Astrocyte (in vitro differentiated cells and primary cell): ENCODE measurements at places on chromosomes 7 and 10. TPM values are rescaled to one million over a fixed set of nuclear protein-coding genes. Genes with fewer than 3 reads are reported as not detected.
A peak's percentile ranks its signal among the peaks of the same experiment; 100 is the strongest.

Gene ANKRD30A
- total RNA-seq = not detected in 2 replicates

Gene H2BK1
- not detected in 2 replicates for total RNA-seq

Gene KLF14
- total RNA-seq = 0.07 TPM in 1 of 2 replicates, not detected in the other

Gene EFCAB10
- 0.38 and 0.52 TPM in 2 replicates for total RNA-seq

Gene PRR15
- total RNA-seq = 7.2 and 11.1 TPM in 2 replicates

Gene BLNK
- not detected in 2 replicates for total RNA-seq

Gene NRAP
- total RNA-seq = not detected in 2 replicates

Gene ADAM22
- 1.5 and 2.2 TPM in 2 replicates for total RNA-seq

Gene SPAG6
- total RNA-seq = not detected in 2 replicates

Gene GFRA1
- total RNA-seq = 12.7 and 24.2 TPM in 2 replicates

Gene KAZALD1
- 8.1 and 9.6 TPM in 2 replicates for total RNA-seq

- no peaks in the 10 kb centered on the region for H3K27me3 ChIP-seq
- H3K4me1 ChIP-seq = peaks cover 6% of the 10 kb centered on the region
- H3K36me3 ChIP-seq = no peaks in the 10 kb centered on the region
- DNase-seq = no peak
- H3K4me3 ChIP-seq = no peak overlapping the region
Observed at GRCh38 chr7:140877249-140877524, 47.5 kb downstream of the BRAF start.

DNA sequence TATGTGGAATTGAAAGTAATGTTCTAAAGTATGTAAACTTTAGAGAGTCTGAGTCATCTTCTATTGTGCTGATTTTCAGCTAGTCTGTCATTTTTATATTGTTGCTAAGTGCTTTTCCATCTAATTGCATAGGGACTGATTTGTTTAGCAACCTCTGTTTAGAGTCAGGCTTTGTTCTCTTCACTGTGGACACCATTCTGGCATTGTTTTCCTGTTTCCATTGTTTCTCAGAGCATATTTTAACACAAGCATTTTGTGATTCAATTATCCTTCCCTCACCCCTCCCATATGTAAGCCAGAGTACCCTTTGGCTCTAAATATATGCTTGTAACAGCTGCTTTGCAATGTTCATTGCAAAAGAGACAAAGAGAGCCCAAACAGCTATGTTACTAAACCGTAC is 748.4 kb upstream of the PHF14 start:
- H3K4me1 ChIP-seq = no peaks in the 10 kb centered on the region
- DNase-seq = peak; percentile 13
- H3K27me3 ChIP-seq = no peaks in the 10 kb centered on the region
- H3K27ac ChIP-seq = no peak overlapping the region
- H3K4me3 ChIP-seq = no peak overlapping the region

GRCh38 chr7:1931256-1931950 is 261.3 kb downstream of the ELFN1 start:
- peak; percentile 70 for DNase-seq
- H3K27ac ChIP-seq = peak overlapping the region; percentile 65
- H3K27me3 ChIP-seq = no peaks in the 10 kb centered on the region
- no peak overlapping the region for H3K4me3 ChIP-seq
- H3K4me1 ChIP-seq = peaks cover 9% of the 10 kb centered on the region

- H3K27ac ChIP-seq = no peak overlapping the region
- H3K27me3 ChIP-seq = no peaks in the 10 kb centered on the region
- no peak for DNase-seq
- no peak overlapping the region for H3K4me3 ChIP-seq
- no peaks in the 10 kb centered on the region for H3K36me3 ChIP-seq
Observed at GRCh38 chr10:80110986-80111385, 21.5 kb upstream of the PLAC9 start.

GRCh38 chr10:72126184-72126871 is 38.0 kb upstream of the SPOCK2 start:
- no peaks in the 10 kb centered on the region for H3K27me3 ChIP-seq
- H3K4me3 ChIP-seq = no peak overlapping the region
- peak; percentile 36 for DNase-seq

GRCh38 chr7:105614341-105614840 is 33.1 kb upstream of the EFCAB10 start:
- no peak overlapping the region for H3K4me3 ChIP-seq
- H3K27ac ChIP-seq = no peak overlapping the region
- H3K4me1 ChIP-seq = peaks cover 8% of the 10 kb centered on the region

GRCh38 chr10:94016727-94017714 is 23.3 kb downstream of the PLCE1 start:
- H3K4me3 ChIP-seq = no peak overlapping the region
- H3K4me1 ChIP-seq = peaks cover 14% of the 10 kb centered on the region
- DNase-seq = peak; percentile 56
- no peaks in the 10 kb centered on the region for H3K27me3 ChIP-seq

DNA sequence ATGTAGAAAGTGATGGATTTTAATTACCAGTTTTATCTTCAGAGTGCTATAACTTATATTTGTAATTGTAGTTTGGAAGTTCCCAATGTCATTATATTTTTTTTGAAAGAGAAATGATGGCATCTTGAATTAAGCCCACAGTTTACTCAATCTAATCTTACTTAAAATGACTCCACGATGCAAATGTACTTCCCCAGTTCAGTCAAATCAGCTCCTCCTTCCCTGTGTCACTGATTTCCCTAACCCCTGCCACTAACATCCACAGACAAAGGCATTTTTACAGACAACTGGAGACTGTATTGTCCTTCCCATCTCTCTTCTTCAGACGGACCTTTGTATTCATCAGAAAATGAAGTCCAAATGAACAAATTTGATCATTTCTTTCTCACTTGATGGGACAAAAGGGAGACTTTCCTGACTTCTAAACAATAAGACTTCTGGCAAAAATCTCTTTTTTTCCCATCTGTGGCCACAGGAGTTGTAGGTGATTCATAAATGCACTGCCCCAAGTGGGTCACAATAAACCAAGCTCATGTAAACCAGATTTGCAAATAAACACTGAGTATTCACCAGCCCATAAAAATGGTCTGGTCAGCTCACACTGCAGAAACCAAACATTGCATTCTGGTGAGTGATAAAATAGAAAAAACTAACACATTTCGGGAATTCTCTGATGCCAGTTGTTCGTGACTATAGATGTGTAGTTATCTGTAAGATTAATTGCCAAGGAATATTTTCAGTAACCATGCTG is 162.9 kb downstream of the FANK1 start:
- peak overlapping the region; percentile 100 for H3K27ac ChIP-seq
- peaks cover 7% of the 10 kb centered on the region for H3K36me3 ChIP-seq
- DNase-seq = peak; percentile 87
- no peak overlapping the region for H3K4me3 ChIP-seq
- H3K4me1 ChIP-seq = peaks cover 54% of the 10 kb centered on the region

- no peak for DNase-seq
- no peak overlapping the region for H3K27ac ChIP-seq
- no peak overlapping the region for H3K4me3 ChIP-seq
- H3K4me1 ChIP-seq = no peaks in the 10 kb centered on the region
- no peaks in the 10 kb centered on the region for H3K27me3 ChIP-seq
Observed at GRCh38 chr7:157651366-157652160, 314.8 kb downstream of the DNAJB6 start.

DNA sequence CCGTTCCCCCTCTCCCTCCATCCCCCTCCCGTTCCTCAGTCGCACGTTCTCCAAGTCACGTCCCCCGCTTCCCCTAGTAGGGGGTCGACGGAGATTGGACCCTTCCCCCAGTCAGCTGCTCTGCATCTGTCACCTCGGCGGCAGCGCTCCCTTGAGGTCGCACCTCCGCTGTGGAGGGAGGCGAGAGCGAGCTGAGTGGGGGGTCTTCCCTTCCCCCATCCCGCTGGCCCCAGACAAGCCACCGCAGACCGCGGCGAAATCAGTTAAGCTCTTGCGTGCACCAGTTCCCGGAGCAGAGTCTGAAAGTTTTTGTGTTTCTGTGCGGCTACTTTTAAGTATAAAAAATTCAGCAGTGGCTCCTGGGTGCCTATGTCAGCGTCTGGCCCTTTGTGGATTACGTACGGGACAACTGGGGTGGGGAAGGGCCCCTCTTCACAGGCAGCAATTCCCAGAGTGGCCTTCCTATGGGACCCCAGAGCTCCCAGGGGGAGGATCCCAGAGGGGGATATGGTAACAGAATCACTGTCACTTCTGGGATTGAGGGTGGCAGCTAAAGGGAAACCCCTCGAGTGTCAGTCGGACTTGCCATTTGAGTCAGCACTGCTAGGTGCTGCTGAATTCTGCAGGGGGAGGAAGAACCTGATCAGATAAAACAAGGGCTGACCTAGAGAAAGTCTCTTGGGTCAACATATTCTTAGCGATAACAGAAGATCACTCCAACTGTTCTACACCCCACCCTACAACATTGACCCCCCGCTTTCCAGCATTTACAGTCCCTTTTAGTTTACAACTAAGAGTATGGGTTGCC is 12.5 kb upstream of the DDIT4 start:
- peak; percentile 42 for DNase-seq
- no peaks in the 10 kb centered on the region for H3K36me3 ChIP-seq
- peaks cover 19% of the 10 kb centered on the region for H3K4me1 ChIP-seq

DNA sequence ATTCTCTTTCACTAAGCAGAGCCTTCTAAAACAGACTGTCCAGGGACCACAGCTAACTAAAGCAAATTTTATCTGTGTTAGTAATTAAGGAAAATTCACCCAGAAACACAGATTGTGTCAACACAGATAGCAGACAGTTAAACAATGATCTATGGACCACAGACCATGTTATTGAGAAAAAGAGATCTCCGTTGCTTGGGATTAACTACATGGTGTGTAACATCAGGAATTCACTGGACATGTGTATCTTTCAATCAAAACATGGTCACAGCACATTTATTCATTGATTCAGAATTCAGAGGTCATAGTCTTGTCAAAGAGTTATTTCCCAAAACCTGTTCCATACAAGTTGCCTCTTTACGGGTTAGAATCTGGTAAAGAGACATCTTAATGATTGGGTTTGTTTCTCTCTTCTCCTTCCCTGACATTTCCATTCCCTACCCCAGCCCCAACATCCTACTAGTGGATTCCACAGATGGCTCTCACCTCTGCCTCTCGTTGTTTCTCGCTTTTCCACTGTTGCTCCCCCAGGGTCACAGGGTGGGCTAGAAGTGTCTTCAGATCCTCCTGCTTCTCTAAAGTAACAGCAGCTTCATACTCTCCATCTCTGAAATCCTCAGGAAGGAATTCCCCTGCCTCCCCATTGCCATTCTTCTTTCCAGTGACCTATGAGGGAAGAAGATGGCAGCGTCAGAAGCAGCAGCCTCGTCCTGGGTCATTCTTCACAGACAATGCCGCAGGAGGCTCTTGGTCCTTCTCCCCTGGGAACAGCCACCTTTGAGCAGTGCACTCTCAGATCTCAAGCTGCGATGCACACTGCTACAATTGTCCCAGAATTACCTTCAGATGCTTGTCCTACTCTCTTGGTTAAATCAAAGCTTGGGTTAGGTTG is 958 bp downstream of the ANKRD1 start:
- peak overlapping the region; percentile 58 for H3K4me3 ChIP-seq
- peaks cover 16% of the 10 kb centered on the region for H3K4me1 ChIP-seq
- H3K27ac ChIP-seq = peak overlapping the region; percentile 71
- H3K36me3 ChIP-seq = peaks cover 3% of the 10 kb centered on the region
- H3K27me3 ChIP-seq = no peaks in the 10 kb centered on the region

DNA sequence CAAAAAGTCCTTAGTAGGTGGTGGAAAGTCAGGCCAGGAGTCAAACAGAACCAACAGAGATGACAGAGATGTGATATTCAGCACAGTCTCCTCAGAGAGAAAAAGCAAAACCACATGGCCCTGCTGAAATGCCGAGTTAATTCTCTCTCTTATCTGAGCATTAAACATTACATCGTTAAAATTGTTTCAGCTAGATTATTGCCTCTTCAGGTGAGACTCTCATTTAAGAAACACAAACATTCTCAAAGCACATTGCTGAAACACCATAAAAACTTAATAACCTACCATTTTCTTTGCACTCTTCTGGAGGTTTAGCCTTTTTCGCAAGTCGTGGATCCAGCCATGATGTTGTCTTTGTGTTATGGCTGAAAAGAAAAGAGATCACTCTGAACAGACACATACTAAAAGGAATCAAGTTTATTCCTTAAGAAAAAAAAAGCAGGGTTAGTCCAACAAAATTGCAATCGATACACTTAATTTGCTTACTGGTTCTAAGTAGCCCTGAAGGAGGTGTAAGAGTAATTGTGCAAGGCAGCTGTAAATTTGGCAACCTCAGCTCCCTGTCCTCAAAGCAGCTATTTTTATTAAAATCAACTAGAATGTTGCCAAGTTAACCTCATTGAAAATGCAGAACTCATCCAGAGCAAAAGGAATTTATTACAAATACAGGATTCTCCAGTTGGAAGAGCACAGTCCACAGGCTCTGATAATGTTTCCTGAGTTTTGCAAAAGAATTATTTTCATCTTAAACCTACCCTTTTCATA is 691.1 kb downstream of the PHTF2 start:
- H3K4me1 ChIP-seq = no peaks in the 10 kb centered on the region
- H3K27ac ChIP-seq = no peak overlapping the region
- DNase-seq = peak; percentile 31
- no peaks in the 10 kb centered on the region for H3K36me3 ChIP-seq
- H3K4me3 ChIP-seq = peak overlapping the region; percentile 2

GRCh38 chr7:54860003-54860775 is 101.2 kb upstream of the SEC61G start:
- DNase-seq = no peak
- H3K36me3 ChIP-seq = no peaks in the 10 kb centered on the region
- H3K4me1 ChIP-seq = peaks cover 10% of the 10 kb centered on the region

DNA sequence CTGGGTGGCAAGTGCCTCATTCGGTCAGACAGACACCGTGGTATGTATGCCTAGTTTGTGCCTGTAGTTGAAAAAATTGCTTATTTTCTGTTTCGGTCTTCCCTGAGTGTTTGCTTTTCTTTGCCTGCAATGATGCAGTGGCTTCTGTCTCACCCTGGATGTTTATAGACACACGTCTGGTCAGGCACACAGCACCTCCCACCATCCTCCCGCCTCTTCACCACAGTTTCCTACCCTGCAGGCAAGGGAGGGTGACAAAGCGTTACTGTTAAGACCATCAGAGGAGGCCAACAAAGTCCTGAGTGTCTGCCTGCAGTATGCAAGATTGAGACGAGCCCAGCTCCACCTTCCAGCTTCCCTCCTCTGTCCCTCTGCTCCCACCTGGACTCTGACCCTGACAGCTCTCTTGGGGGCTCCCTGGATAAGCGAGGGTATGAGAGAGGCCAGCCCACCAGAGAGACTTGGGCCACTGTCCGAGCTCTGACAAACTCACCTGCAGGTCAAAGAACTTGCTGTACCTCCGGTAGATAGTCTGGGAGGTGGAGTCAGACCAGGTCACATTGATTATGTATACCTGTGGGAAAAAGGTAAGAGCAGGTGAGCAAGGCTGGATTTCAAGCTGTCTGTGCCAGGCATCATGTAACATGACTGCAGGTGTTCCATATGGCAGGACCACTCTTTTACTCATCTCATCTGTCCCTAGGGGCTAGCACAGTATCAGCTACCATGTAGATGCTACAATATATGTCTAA is 54.4 kb downstream of the SH3PXD2A start:
- peaks cover 10% of the 10 kb centered on the region for H3K4me1 ChIP-seq
- H3K4me3 ChIP-seq = no peak overlapping the region
- no peak overlapping the region for H3K27ac ChIP-seq
- no peaks in the 10 kb centered on the region for H3K36me3 ChIP-seq

- no peaks in the 10 kb centered on the region for H3K4me1 ChIP-seq
- no peak for DNase-seq
- H3K36me3 ChIP-seq = peaks cover 35% of the 10 kb centered on the region
Observed at GRCh38 chr7:92088266-92088665, 46.0 kb downstream of the CYP51A1 start.

- H3K27me3 ChIP-seq = peaks cover 49% of the 10 kb centered on the region
- no peaks in the 10 kb centered on the region for H3K36me3 ChIP-seq
- no peak overlapping the region for H3K27ac ChIP-seq
- no peak overlapping the region for H3K4me3 ChIP-seq
Observed at GRCh38 chr7:1368184-1368681, 91.0 kb downstream of the MICALL2 start.

GRCh38 chr7:24729365-24730017 is 27.8 kb downstream of the GSDME start:
- peaks cover 21% of the 10 kb centered on the region for H3K4me1 ChIP-seq
- no peak overlapping the region for H3K27ac ChIP-seq
- no peak overlapping the region for H3K4me3 ChIP-seq
- DNase-seq = no peak
- H3K36me3 ChIP-seq = no peaks in the 10 kb centered on the region
- H3K27me3 ChIP-seq = no peaks in the 10 kb centered on the region
